ENCODE measurements at places on chromosomes 3 and 15.

- no peak for DNase-seq
These were observed 219.0 kb downstream of the ITPR1 start for GRCh38 chr3:4712109-4712508.

GRCh38 chr3:156547637-156548036 lies 7.3 kb downstream of the SSR3 start:
- DNase-seq, result no peak

- DNase-seq, result no peak
These were observed 12.6 kb upstream of the ZBTB47 start for GRCh38 chr3:42640771-42641370.

- DNase-seq, result no peak
These were observed 215.6 kb downstream of the CADPS start for GRCh38 chr3:62659660-62660059.

DNA sequence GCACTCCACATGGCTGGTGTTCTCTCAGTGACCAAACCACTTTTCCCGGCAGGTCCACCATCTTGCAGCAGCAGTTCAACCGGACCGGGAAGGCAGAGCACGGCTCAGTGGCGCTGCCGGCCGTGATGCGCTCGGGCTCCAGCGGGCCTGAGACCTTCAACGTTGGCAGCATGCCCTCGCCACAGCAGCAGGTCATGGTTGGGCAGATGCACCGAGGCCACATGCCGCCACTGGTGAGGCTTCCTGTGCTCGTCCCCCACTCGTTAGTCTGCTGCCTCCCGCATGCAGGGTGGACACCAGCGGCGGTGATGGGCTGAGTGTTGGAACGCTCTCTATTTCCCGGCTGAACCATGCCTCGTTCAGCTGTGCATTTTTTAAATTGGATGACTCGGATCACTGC lies 344.9 kb upstream of the TPM1 start:
- no peak for DNase-seq

DNA sequence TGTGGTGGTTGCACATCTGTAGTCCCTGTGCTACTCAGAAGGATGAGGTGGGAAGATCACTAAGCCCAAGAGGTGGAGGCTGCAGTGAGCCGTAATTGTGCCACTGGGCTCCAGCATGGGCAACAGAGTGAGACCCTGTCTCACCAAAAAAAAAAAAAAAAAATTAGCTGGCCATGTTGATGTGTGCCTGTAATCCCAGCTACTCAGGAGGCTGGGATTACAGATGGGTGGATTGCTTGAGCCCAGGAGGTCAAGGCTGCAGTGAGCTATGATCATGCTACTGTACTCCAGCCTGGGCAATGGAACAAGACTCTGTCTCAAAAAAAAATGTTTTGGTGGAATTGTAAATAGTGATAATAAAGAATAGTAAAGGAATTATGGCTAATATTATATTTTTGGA lies 9.9 kb downstream of the ATRIP start:
- DNase-seq, result no peak

DNA sequence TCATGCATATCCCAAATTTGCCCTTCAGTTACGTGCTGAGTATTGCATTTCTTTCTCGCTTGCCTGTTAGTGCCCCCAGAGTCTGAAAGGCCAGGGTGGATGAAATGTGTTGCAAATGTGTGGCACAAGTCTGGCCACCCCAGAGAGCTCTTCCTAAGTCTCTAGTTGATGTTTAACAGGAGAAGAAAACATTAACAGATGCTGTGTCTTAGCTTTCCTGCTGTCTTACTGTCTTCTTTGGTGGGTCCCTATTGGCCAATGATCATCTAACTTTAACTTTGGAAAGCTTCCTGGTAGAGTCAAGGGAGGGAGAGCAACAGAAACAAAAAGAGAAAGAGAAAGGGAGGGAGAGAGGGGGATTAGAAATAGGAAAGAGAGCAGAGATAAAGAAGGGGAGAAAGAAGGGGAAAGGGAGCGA lies 76.7 kb upstream of the P3H2 start:
- no peak for DNase-seq

DNA sequence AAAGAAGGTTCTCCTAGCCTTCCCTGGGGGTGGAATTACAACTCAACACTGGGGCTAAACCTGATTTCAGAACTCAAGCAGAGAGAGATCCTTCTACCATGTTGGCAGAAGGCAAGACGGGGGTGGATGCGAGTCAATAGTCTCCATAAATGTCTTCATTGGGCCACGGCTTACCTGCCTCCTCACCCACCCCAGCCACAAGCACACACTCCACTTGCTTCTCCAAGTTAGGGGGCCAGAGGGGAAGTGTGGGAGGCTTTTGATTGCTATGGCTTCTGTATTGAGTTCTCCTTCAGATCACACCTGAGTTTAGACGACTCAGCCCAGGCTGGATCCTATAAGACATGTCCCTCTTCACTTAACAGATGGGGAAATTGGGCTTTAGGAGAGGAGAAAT lies 178.9 kb downstream of the UACA start:
- DNase-seq, result no peak

- no peak for DNase-seq
These were observed 458.9 kb downstream of the FHIT start for GRCh38 chr3:60792249-60792852.

- DNase-seq, result no peak
These were observed 30.9 kb downstream of the PTH1R start for GRCh38 chr3:46908294-46908985.

GRCh38 chr15:95469496-95470000 lies 861.0 kb upstream of the NR2F2 start:
- no peak for DNase-seq

- no peak for DNase-seq
These were observed 1.5 kb downstream of the CHST14 start for GRCh38 chr15:40472171-40472727.

GRCh38 chr3:114408736-114409670 lies 115.2 kb downstream of the TIGIT start:
- DNase-seq, result no peak

- peak; percentile 69 for DNase-seq
These were observed 1.7 kb upstream of the TGM5 start for GRCh38 chr15:43268111-43269105.

- peak; percentile 63 for DNase-seq
These were observed 35.2 kb downstream of the GAP43 start for GRCh38 chr3:115658337-115659181.

DNA sequence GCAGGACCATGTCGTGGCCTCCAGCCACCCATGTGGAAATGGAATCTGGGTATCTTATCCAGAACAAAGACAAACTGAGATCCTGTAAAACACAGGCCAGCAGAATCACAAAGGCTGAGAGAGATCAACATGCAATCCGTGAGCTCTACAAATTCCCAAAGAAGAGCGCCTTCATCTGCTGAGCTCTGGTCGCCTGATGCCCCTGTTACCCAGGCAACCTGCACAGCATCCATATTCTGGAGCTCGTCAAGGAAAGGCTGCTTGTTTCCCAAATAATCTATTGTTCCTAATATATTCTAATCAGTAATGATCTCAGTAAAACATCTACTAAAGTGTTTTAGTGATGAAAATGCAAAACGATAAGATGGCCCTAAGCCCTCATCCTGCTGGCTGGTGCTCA lies 133.6 kb downstream of the OCA2 start:
- DNase-seq, result no peak

DNA sequence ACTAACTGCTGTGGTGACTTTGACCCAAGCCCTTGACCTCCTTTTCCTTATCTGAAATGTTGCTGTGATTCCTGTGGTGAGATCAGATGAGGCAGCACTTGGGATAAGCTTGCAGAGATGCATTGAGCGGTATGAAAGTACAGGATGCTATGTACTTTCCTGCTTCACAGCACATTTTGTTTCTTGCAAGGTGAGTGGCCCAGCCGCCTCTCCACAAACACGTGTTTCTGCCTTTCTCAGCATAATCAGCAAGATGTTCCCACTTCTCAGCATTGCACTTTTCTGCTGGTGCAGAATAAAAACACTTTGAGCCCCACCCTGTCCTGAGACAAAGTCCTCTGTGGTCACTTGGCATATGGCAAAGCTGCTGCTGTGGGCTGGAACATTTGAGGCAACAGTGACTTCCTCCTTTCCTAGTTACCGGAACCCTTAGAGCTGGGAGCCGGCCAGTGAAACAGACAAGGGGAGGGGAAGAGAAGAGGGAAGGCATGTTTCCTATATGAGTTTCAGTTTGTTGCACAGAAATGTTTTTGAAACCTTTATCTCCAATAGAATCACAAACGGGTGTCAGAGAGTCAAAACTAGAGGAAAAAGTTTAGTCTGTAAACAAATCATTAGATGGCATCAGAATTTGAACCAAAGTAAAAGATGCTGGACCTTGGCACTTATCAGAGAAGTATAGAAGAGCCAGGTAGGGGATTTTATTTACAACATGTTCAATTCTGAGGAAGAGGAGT lies 5.0 kb downstream of the NUDT16 start:
- peak; percentile 87 for DNase-seq
